ENCODE measurements at places on chromosomes 16 and 17.

- no peaks in the 10 kb centered on the region for H3K36me3 ChIP-seq
- no peak overlapping the region for H3K27ac ChIP-seq
- 0 out of 2 replicates have a peak, but pooled peaks cover 2% of the 10 kb centered on the region for H3K27me3 ChIP-seq
- no peaks in the 10 kb centered on the region for H3K4me1 ChIP-seq
- no peak overlapping the region for H3K4me3 ChIP-seq
- no peak for DNase-seq
Measured at GRCh38 chr17:14302091-14302430, 1.2 kb downstream of the HS3ST3B1 start.

- DNase-seq, result no peak
- H3K4me3 ChIP-seq, result no peak overlapping the region
- no peak overlapping the region for H3K27ac ChIP-seq
- H3K27me3 ChIP-seq, result no peaks in the 10 kb centered on the region
Measured at GRCh38 chr17:60989379-60989778, 311.7 kb downstream of the BCAS3 start.

DNA sequence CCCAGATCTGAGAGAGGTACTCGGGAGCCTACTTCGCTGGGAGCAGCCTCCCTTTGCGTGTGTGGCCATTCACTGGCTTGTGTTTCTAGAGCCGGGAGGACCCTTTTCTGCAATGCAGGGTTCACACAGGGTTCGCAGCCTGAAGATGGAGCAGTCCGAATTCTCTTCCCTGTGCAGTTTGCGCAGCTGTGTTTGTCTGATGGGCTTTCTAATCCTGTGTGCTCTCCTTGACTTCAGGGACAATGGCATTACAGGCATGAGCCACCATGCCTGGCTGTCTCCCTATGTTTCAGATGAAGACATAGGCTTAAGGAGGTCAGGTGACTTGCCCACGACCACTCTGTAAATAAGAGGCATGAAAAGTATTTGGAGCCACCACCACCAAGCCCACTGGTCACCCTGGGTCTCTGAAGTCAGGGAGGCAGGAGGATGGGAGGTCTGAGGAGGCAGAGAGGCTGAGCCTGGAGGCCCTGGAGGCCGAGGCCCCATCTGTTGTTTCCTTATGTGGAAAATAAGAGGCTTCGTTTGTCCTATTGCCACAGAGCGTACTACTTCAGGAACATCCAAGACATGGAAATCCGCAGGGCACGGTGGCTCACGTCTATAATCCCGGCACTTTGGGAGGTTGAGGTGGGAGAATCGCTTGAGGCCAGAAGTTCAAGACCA, 5.0 kb upstream of the STH start:
- no peak for DNase-seq
- no peaks in the 10 kb centered on the region for H3K4me1 ChIP-seq
- H3K4me3 ChIP-seq, result no peak overlapping the region
- H3K27me3 ChIP-seq, result no peaks in the 10 kb centered on the region

DNA sequence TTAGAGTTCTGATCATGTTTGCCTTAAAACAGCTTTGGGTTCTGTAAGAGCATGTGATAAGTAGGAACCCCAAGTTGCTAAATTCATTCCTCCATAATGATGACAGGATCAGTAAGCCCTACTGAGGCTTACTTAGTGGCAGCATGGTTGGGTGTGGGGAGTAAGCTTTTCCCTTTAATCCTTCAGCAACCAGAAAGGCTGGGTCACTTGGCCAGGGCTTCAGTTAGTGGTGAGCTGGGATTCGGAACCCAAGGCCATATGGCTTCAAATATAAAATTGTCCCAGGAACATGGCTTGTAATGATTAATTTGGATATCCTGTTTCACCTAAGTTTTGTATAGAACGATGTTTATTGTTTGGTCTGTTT, 850 bp downstream of the GINS3 start:
- H3K4me3 ChIP-seq, result peak overlapping the region; percentile 85
- H3K27me3 ChIP-seq, result no peaks in the 10 kb centered on the region
- 0 out of 2 replicates have a peak, but pooled peaks cover 8% of the 10 kb centered on the region for H3K36me3 ChIP-seq
- H3K4me1 ChIP-seq, result peaks cover 17% of the 10 kb centered on the region
- peak overlapping the region; percentile 67 for H3K27ac ChIP-seq

DNA sequence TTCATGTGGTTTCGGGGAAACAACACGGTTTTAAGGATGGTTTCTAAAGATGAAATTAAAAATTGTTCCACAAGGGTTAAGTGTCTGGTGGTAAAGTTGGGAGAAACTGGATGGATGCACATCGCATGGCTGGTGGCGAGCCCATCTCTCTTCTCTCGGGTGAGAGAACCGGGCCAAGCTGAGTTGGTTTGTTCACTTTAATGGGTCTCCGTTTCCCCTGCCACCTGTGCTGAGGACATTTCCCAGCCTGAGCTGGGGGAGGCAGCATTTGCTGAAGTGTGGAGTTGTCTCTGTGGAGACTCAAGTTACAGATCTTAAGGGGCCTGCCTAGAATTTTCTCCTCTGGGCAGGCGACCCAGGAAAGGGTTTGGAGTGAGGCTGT, 7.9 kb downstream of the FUS start:
- H3K4me1 ChIP-seq, result peaks cover 2% of the 10 kb centered on the region
- H3K36me3 ChIP-seq, result peaks cover 96% of the 10 kb centered on the region
- H3K27me3 ChIP-seq, result no peaks in the 10 kb centered on the region

GRCh38 chr16:74030000-74030706, 266.5 kb upstream of the PSMD7 start:
- H3K27me3 ChIP-seq, result peaks cover 54% of the 10 kb centered on the region
- no peaks in the 10 kb centered on the region for H3K4me1 ChIP-seq
- H3K4me3 ChIP-seq, result no peak overlapping the region
- no peaks in the 10 kb centered on the region for H3K36me3 ChIP-seq
- no peak for DNase-seq

DNA sequence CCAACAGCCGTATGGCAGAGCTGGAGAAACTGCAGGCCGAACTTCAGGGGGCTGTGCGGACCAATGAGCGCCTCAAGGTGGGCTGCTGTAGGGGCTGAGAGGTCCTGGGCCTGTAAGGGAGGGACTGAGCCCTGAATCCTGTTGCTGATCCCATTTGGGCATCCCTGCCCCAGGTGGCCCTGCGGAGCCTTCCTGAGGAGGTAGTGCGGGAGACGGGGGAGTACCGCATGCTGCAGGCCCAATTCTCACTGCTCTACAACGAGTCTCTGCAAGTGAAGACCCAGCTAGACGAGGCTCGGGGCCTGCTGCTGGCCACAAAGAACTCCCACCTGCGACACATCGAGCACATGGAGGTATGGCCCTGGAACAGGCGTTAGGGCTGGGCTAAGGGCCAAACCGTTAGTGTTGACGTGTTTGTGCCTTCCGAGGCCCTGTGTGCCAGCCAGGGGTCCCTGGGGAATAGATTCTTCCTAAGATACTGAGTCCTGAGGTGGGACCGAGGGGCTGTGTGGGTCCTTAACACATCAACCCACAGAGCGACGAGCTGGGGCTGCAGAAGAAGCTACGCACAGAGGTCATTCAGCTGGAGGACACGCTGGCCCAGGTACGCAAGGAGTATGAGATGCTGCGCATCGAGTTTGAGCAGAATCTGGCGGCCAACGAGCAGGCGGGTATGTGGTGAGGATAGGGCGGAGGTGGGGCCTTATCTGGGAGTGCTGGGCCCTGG, 4.2 kb downstream of the RNF40 start:
- no peak for DNase-seq
- H3K4me1 ChIP-seq, result peaks cover 13% of the 10 kb centered on the region
- H3K36me3 ChIP-seq, result peaks cover 60% of the 10 kb centered on the region
- H3K4me3 ChIP-seq, result no peak overlapping the region
- H3K27ac ChIP-seq, result no peak overlapping the region

- no peaks in the 10 kb centered on the region for H3K27me3 ChIP-seq
- H3K36me3 ChIP-seq, result no peaks in the 10 kb centered on the region
- DNase-seq, result no peak
- no peak overlapping the region for H3K27ac ChIP-seq
Measured at GRCh38 chr16:11283820-11284248, 2.7 kb upstream of the PRM1 start.

Measured in PC-9 (cell line).